ENCODE measurements at places on chromosomes 6 and 20.

- no peak for DNase-seq
Measured at GRCh38 chr6:36599791-36600209, 5.6 kb downstream of the SRSF3 start.

DNA sequence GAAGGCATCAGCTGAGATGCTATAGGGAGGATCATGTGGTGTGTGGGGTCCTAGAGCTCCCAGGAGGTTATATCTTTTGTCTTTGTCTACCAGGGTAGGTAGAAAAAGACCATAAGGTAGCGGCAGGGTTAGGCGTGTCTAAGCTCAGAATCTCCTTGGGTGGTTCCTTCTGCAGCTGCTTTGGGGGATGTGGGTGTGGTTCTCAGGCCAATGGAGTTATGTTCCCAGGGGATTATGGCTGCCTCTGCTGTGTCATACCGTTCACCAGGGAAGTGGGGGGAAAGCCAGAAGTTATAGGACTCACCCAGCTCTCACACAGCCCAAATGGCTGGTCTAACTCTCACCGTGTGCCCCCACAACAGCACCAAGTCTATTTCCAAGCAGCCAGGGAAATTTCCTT lies 107.4 kb upstream of the ADGRB3 start:
- no peak for DNase-seq

DNA sequence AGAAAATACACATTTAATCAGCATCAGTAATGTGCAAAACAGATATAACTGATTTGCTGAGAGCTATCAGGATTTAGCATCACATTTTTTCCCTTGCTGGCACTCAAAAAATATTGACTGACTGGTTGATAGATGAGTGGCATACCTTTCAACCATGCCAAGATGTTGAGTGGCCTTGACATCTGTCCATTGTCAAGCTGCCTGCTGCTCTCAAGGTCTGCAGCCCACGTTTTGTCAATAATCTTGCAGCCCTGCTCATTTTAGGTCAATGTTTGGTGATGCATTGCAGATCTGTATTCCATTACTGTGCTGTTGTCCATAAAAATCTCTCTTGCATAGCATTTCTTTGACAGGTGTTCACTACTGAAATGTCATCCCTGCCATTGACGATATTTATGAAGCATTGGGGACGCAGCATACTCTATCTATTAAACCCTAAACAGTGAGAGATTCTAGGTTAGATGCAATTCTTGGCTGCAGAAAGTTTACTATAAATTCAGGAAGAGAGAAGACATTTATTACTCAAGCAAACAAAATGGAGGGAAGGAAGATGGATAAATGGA lies 111.6 kb downstream of the BFSP1 start:
- DNase-seq, result peak; percentile 40

- no peak for DNase-seq
Measured at GRCh38 chr6:145836170-145836569, 21.6 kb upstream of the FBXO30 start.

GRCh38 chr20:40225596-40225995 lies 463.4 kb downstream of the MAFB start:
- no peak for DNase-seq

- DNase-seq, result no peak
Measured at GRCh38 chr20:31644701-31645100, 7.0 kb downstream of the COX4I2 start.

- DNase-seq, result no peak
Measured at GRCh38 chr20:51044796-51045195, 21.9 kb upstream of the KCNG1 start.

DNA sequence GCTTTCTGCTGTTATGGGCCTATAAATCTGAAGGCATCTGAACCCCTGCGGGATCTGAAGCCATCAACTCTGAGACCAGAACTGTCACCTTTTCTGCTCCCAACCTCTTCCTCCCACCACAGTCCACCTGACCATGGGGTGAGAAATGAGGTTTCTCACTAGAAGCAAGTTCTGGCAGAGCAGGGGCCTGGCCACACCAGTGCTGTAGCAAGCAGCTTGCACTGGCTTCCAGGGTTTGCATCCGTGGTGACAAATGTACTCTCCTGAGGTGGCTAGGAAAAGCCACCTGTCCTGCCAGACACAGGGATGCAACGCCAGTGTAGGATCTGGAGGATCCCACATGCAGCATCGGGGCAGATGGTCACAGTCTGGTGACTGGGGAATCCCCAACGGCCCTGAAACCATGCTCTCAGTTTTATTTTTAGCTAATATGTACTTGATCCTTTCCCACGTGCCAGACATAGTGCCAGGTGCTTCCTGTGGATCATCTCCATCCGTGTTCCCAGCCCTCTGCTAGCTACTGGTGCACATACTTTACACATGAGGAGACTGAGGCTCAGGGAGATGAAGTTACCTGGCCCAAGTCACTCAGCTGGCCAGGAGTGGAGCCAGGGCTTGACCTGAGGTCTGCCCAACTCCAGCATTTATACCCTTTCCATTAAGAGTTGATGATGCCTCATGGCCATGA lies 122.1 kb upstream of the SPACA1 start:
- DNase-seq, result no peak

- DNase-seq, result no peak
Measured at GRCh38 chr6:3026791-3027626, 27.3 kb downstream of the NQO2 start.

DNA sequence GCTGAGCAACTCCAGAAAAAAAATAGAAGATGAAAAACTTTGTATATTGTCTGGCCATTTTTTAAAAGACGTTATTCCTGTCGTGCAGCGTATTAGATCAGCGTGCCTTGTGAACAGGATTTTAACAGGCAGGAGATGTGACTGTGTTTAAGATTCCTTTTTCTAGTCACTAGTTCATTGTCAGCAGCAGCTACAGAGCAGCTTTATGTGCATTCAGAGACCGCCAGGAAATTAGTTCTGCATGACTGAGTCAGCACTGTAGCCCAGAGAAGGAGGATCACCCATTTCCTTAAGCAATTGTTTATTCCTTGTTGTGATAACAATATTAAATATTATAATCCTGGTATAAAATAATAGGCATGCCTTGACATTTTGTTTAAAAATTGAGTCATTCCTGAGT lies 75.4 kb upstream of the ADGRB3 start:
- peak; percentile 95 for DNase-seq

DNA sequence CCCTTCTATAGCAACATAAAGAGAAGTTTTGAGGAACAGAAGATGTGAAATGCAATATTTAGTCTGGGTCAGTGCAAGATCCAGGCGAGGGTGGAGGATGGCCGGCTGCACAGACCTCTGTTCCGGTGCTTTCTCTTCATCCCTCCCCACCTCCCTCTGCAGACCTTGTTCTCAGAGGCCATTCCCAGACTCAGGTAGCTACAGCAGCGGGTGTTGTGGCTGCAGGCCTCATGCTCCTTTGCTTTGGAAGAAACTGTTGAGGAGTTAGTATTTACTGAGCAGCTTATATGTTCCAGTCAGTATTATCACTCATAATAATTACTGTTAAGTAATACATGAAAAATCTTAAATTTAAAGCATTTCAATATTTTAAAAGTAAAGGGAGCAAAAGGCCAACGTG lies 1.7 kb downstream of the BTN3A3 start:
- no peak for DNase-seq

GRCh38 chr6:34867484-34867883 lies 20.4 kb downstream of the TAF11 start:
- DNase-seq, result no peak

DNA sequence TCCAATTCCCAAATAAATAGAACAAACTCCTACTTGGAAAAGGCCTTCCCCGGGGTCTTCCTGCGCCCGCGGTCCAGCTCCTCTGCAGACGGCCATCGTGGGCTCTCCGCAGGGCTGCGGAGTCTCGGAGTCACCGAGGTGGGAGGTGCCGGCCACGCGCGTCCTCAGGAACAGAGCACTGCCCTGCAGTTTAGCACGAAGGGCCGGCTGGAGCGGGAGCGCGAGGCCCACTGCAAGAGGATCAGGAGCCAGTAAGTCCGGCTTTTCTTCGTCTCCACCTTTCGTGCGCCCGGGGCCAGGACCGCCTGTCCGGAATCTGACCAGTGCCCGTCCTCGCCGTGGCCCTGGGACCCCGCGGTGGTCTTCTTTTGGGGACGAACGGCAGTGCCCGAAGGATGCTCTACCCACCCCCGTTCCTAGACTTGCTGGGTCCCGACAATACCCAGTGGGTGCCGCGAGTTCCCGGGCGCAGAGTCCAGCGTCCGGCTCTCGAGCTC lies 1.4 kb downstream of the BHLHE23 start:
- no peak for DNase-seq

DNA sequence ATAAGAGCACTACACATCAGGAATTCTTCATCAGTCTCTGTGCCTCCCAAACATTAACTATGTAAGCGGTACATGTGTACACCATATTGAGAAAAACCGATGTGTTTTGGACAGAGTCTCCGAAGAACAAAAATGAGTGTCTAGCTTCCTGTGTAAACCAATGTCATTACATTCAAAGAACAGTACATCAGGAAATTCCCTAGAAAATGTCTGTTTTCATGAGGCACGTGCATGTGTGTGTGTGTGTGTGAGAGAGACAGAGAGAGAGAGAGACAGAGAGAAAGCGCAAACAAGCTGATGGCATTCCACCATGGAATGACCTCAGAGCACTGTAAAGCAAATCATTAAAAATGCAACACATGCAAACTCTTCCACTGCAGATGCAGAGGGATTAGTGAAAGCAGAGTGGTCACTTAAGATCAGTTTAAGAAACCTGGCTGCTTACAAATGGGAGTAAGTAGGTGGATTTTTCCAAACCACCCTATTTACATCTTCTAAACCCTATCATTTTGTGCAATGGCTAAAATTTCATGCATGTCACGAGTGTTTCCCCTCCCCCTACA lies 133.9 kb downstream of the HIVEP2 start:
- no peak for DNase-seq

DNA sequence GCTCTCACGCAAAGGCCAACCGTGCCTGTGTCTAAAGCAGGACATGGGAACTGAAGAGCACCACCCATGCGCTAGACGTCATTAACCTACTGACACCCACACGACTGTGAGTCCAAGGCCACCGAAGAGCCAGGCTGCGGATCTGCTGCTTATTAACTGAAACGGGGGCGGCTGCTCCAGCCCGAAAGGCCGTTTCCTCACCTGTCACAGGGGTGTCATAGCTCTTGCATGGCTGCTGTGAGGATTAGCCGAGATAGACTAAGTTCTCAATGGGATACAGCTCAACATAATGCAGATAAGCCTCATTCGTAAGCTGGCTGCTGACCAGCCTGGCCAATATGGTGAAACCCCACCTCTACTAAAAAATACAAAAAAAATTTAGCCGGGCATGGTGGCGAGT lies 26.7 kb downstream of the OVOL2 start:
- no peak for DNase-seq

DNA sequence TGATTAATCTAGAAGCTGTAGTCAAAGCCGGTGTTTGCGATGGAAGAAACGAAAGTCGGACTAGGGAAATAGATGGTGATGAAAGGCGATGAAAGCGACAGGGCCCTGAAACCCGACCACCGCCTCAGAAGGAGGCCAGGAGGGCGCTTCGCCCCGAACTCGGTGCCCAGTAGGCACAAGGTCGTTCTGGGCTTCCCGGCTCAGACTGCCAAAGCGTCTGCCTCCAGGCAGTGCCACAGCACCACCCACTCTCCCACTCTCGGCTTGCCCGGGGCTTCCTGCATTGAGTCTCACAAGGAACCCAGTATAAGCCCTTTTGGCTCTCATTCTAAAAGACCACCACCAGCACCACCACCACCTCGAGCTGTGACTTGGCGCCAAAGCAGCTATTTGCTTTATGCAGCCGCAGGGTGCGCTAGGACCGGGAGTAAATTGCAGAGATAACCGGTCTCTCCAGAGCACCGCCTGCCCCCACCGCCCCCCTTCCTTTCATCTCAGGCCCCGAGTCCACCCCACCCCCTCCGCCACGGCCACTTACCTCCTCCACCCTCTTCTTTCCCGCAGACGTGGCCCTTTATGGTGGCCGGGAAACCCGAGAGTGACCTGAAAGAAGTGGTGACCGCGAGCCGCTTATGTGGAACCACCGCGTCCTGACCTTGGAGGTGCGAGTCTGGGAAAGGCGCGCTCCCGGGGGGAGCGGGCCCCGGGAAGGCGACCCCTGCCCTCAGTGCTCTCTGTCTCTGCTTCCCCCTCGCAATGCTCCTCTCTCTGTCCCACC lies 2.4 kb downstream of the TCF21 start:
- peak; percentile 71 for DNase-seq

DNA sequence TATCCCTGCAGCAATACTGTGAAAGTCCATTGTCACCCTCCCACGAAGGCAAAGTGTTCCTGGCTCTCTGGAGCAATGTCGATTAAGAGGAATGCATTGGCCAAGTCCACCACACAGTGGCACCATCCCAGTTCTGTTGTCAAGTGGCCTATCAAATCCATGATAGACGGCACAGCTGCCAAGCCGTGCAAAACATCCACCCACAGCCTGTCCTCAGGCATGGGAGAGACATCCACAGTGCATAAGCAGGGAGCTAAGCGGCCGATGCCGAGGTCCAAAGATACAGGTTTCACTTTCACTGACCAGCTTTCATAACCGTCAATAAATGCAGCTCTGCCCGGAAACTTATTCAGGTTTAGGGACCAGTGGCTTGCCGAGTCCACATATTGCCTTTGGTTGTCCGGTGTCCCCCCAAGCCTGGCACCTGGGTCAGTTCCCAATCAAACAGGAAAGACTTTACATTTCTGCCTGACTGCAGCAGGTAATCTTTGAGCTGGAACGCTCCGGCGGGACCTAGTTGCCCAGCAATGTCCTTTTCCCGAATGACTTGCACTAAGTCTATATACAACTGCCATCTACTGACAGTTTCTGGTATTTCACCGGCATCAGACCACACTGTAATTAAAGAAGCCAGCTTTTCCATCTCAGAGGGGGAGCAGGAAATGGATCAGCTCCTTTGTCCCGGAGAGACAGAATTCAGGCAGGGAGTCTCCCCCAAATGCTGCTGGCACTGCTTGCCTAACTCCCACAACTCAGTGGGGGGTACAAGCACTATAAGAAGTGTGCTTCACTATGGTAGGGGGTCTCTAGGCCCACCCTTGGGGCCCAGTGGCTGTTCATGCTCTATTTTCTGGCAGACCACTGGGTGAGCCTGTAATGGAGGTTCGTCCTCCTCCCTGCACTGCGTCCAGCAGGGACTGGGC lies 6.3 kb downstream of the ZKSCAN3 start:
- DNase-seq, result peak; percentile 81

DNA sequence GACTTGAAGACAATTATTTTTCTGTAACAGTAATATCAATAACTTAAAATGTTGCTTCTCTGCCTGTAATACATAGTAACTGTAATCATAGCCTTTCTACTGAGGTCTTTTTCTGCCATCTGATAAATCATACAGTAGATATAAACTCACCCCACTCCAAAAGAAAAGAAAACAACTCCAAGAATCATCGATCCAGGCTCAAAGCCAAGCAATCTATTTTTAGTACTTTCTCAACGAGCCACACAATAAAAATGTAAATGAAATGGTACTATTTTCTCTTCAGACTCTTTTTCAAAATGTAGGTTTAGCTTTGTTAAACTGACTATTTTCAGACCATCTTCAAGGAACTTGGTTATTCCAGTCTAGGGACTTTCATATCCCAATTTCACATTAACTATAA lies 493.3 kb downstream of the ADGRB3 start:
- DNase-seq, result no peak

- DNase-seq, result peak; percentile 70
Measured at GRCh38 chr20:14928083-14928482, 590.7 kb upstream of the FLRT3 start.

GRCh38 chr6:38460186-38460585 lies 179.5 kb downstream of the BTBD9 start:
- DNase-seq, result no peak

GRCh38 chr20:32201977-32202363 lies 5.6 kb downstream of the PLAGL2 start:
- DNase-seq, result no peak

GRCh38 chr6:10976571-10976970 lies 67.5 kb downstream of the ELOVL2 start:
- DNase-seq, result no peak
